ENCODE measurements at places on chromosomes 13 and 19.

DNA sequence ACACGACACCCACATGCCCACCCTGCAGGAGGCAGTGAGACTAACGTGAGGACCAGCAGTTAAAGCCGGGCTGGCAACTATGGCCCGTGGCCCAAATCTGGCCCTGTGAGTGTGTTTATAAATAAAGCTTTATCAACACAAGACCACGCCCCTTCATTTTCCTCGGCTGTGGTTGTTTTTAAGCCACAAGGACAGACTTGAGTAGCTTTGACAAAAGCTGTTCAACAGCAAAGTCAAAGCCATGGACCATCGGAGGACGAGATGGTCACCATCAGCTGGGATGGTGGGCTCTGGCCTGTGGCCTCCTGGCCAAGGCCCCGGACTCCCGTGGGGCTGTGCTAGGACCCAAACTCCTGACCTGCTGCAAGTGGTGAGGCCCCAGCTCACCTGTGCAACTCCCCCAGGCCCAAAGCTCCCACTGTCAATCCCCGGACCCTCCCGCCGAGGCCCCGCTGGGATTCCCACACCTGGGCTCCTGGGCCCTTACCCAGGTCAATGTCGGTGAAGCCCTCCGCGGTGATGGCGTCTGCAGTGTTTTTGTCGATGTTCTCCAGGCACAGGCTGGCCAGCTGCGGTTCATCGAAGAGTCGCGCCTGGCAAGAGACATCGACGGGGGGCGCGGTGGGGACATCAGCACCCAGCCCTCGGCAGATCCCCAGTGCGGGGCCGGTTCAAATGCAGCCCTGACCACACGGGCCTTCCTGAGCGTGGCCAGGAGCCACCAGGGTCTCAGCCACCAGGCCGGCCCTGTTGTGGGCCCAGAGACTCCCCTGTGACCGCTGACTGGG is 25.1 kb downstream of the BTBD2 start:
- no peak for DNase-seq

DNA sequence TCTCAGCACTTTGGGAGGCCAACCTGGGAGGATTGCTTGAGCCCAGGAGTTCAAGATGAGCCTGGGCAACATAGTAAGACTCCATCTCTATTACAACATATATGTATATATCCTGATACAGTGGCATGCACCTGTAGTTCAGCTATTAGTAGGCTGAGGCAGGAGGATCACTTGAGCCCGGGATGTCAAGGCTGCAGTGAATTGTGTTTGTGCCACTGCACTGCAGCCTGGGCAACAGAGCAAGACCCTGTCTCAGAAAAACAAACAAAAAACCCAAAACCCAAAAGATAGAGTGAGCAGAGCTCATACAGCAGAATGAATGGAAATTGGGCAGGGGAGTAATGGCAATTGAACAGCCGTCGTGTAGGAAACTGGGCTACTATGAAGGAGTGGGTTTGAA is 17.3 kb upstream of the SHKBP1 start:
- DNase-seq: no peak

DNA sequence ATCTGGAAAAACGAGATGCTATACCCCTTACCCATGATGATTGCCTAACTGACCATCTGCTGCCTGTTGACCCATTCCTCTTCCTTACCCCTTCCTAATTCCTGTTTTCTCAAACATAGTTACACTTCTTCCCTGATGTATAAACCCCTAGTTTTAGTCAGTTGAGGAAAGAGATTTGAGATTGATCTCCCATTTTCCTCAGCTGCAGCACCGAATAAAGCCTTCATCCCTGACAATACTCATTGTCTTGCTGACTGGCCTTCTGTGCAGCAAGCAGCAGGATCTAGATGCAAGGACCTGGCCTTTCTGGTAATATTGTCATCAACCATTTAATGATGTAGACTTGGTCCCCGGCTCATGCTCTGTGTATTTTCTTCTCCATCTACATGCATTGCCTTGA is 999 bp upstream of the ZNF264 start:
- DNase-seq: no peak

DNA sequence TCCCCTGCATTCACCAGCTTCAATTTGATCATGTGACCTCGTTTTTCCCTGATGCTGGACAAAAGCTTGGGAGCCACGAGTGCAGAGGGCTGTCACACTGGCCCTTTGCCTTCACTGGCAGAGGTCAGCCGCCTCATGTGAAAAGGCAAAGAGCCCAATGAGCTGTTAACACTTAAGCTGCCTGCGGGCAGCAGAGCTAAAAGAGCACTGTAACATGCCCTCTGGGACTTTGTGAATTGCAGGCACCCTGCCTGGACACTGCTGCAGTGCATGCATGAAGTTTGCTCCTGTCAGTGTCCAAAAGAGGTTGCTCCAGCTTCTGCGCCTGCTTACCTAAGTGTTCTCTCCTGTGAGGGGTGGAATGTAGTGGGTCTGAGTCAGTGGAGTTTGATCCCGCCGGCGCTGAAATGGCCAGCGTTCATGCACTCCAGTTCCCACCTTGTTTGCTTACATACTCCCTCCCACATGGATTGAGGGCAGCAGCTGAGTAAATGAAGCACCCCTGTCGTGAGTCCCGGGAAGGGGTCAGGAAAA is 193.7 kb downstream of the RFC3 start:
- DNase-seq: no peak

DNA sequence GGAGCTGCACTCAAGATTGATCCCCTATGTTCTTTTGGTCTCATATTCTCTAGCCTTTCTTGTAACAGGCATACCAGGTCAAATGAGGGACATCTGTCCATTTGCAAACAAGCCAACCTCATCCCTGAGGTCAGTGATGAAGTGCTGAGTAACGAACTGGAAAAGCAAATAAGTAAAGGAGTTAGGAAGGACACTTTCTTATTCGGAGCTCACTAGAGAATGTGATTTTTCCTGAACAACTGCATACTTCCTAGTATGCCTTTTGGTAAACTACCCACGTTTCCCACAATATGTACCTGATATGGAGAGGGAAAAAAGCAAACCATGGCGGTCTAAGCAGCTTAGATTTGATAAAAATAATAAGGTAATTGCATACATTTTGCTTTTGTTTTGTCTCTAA is 91.0 kb upstream of the MYCBP2 start:
- DNase-seq: no peak

DNA sequence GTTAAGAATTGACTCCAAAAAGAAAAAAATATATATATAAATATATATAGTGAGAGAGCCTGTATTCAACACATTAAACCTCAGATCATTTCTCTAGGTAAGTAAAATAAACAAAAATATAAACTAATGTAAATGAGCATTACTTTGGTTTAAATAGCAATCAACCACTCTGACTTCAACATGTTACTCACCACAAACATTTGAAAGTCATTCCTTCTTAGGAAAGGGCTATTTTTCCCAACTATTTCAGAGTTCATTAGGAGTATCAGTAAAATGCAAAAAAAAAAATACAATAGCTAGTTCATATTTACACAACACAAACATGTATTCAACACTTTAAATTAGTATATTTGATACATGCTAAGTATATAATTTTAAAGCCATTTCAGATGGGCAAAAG is 40.5 kb downstream of the KLF12 start:
- no peak for DNase-seq

- DNase-seq: no peak
Measured at GRCh38 chr13:31377946-31378345, 178.2 kb downstream of the B3GLCT start.

GRCh38 chr19:17847538-17848366 is at the start of gene JAK3:
TSS of gene JAK3 (minus strand) at chr19:17847982. CDS start at chr19:17844417, 3,565 bp downstream.
- DNase-seq: peak; percentile 90

DNA sequence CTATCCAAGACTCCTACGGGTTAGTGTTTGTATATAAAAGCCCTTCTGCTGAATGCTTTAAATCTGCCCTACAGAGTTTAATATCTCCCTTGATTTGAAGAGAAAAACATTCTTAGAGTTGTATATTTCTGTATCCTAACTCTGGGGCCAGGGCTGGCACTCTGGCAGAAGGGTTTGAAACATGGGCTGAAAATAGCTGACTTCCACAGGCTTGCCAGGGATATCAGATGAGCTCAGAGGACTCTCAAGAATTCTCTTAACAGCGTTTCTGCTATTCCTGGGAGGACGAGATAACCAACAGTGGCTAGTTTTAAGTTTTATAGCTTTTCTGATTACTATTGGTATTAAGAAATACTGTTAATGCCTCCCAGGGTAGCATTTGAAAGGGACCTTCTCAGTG is 127.5 kb downstream of the LIG4 start:
- DNase-seq: no peak

- no peak for DNase-seq
Measured at GRCh38 chr13:74046431-74046830, 87.8 kb downstream of the KLF12 start.

DNA sequence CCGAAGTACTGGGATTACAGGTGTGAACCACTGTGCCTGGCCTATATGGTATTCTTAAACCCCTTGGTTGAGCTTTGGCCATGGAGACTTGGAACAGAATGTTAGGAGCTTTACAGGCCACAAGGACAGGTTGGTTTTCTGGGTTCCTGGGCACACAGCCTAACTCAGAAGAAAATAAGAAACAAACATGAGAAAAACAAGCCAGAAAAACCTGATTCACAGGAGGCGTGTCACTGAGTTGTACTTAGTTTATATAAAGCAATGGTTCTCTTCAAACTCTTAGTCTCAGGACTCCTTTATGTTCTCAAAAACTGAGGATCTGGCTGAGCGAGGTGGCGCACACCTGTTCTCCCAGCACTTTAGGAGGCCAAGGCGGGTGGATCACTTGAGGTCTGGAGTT is 125.1 kb upstream of the SPATA13 start:
- no peak for DNase-seq

DNA sequence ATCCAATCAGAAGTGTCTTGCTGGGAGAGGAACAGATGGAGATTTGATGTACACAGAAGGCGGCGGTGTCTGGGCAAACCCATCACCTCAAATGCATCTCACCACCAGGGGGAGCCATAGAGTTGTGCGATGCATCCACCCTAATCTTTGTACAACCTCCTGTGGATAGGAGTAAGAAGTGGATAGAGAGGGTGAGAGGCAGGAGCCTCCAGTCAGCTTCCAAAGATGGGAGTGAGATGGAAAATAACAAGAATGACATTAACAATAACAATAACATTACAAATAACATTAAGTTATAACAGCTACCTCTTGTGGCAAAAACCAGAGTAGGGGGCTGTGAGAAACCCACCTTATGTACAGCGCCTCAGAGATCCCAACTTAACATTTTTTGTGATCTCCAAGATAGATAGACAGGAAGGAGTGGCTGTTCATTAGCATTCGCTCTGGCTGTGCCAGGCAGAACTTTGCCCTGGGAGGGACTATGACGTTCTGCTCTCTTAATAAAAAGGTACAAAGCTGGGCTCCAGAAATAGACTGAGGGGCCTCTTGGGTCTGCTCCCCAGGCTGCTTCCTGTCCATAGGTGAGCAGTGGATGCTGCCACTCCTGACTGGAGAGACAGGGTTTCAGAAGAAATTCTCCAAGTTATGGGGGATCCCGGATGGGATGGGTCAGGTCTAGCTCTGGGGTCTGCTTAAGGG is 5.2 kb upstream of the CEACAM18 start:
- peak; percentile 87 for DNase-seq

DNA sequence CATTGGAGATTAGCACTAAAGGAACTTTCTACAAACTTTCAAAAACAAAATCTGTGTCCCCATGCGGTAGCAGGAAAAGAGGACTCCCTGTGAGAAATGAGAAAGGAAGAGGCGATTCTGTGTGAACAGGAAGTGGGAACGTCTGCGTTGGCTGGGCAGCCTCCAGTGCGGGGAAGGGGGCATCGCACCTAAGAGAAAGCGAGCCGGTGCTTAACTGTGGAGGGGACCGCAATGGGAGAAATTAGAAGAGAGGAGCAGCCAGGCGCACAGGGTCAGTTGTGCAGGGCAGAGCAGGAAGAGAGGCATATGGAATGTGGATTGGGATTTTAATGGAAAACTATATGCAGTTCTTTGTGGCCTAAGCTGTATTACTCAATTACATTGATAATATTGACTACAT is 77.4 kb upstream of the DOCK9 start:
- DNase-seq: no peak

DNA sequence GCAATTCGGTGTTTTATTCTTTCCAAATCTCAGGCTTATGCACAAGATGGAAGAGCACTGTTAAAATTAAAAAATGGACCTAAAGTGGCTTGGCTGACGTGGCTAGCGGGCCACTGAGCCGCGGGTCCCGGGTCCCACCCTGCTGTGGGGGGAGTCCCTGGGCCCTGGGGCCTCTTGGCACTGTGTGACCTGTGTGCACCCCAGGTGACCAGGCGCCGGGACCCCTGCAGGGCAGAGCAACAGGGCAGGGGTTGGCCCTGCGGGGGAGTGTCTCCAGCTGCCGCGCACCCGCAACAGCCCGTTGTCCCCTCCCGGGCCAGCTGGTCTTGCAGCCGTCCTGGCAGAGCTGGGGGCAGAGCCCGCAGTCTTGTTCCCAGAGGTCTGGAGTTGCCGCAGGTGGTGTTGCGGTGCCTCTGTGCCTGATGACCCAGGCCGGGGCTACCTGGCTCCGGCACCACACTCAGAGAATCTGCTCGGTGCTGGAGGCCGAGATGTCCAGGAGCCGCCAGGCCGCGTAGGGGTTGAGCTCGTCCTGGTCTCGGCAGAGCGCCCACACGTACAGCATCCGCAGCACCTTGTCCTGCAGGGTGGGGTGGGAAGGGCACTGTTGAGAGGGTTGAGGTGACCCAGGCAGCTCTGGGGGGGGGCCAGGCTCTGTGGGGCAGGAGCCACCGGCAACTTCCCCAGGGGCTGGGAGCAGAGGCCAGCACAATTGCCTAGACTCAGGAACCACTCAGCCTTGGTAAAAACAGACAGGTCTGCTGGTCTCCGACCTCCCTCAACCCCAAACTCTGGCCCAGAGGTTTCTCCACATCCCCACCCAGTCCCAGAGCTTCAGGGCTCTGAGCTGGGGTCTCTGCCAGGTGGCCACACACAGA is 1.0 kb upstream of the CTXN1 start:
- DNase-seq: no peak

- DNase-seq: peak; percentile 93
Measured at GRCh38 chr19:55118401-55118991, 1.1 kb upstream of the PPP1R12C start.

DNA sequence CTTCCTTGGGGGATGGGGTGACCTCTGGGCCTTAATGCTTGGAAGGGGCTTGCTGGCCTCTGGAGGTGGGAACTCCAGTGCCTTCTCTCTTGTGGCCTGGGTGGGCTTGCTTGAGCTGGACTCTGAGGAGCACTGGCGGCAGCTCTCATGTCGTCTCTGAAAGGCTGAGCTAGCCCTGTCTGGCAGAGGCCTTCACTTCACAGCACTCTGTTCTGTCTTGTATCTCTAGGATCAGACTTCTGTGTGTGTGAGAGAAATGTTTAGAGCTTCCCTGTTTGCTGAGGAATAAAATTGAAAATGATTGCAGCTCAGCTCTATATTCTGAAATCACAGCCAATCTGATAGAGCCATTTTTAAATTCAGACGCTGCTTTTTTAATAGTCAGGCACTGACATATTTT is 185.3 kb downstream of the KCNRG start:
- no peak for DNase-seq

DNA sequence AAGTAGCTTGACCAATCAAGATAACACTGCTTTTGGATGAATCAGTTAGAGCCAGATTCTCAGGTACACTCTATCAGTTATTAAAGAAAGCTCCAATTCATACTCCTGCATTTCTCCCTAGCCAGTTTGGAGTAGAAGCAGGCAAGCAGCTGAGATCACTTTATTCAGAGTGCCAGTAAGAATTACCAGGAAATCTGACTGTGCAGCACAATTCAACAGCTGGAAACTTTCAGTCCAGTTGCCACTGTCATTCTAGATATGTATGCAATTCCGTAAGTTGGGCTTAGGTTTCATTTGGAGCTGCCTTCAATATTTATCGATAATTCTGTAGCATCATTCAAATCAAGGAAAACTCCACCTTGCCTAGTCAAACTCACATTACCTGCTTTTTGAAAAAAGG is 2625.6 kb upstream of the PCDH20 start:
- no peak for DNase-seq

GRCh38 chr13:29583073-29583785 is 12.3 kb downstream of the SLC7A1 start:
- no peak for DNase-seq

All from WTC11 (cell line).